ENCODE measurements at places on chromosomes 13 and 19. TPM values are rescaled to one million over a fixed set of nuclear protein-coding genes. Genes with fewer than 3 reads are reported as not detected.

DNA sequence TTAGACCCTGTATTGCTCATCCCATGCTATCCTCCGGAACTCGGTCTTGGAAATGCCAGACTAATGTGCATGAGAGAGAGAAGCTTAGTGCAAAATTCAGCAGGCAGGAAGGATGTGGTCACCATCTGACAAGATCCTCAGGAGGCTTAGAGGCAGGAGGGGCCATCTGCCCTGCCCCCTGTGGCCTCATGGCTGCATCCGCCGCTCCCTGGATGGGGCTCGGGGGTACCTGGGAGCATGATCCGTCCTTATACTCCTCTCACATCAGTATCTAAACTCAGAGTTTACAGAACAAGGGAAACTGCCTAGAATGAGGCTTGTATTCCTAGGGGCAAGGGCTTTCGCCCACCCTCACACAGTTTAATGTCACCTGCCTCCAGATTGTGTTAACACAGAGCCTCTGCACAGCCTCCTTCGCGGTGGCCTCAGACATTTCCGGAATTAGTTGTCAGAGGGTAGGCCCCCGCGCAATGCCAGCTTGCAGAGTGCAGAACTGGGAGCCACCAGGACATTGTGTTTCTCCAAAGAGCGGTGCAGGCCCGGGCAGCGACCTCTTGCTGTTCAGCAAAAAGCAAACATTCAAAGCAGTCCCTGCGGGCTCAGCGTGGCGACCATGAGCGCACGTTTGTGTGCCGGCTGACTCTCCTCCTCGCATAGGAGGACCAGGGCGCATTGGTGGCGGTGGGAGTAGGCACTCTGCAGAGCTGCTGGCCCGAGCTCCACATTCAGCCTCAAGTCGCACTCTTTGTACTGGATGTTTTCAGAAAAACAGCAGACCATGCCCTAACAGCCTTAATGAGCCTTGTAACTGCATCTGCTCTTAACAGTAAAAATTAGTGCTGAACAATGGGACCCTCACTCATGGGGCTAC, 39.1 kb downstream of the GPR12 start:
- no peak for DNase-seq

GRCh38 chr13:89845874-89846273, 1501.6 kb upstream of the MIR17HG start:
- DNase-seq, result no peak

DNA sequence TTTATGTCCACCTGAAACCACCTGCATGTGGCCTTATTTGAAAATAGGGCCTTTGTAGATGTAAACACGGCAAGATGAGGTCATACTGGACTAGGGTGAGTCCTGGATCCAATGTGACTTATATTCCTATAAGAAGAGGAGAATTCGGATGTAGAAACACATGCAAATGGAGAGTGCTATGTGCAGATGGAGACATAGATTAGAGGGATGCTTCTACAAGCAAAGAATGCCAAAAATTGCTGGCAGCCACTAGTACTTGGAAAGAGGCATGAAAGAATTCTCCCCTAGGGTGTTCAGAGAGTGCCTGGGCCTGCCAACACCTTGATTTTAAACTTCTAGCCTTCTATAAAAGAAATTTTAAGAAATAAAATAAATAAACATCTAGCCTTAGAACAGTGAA, 226.1 kb downstream of the RFC3 start:
- DNase-seq, result no peak

- DNase-seq, result no peak
Measured at GRCh38 chr13:37101201-37101600, 4.3 kb downstream of the CSNK1A1L start.

GRCh38 chr13:37766502-37766901, 103.1 kb downstream of the TRPC4 start:
- DNase-seq, result no peak

PSG11 gene
- total RNA-seq, result not detected

ZNF607 gene
- 10.3 TPM for total RNA-seq
